ENCODE measurements at places on chromosomes 7 and 10. TPM values are rescaled to one million over a fixed set of nuclear protein-coding genes. Genes with fewer than 3 reads are reported as not detected.

Gene AKR1C4
- not detected for total RNA-seq

Gene AQP1
- total RNA-seq: 2.0 TPM

DNA sequence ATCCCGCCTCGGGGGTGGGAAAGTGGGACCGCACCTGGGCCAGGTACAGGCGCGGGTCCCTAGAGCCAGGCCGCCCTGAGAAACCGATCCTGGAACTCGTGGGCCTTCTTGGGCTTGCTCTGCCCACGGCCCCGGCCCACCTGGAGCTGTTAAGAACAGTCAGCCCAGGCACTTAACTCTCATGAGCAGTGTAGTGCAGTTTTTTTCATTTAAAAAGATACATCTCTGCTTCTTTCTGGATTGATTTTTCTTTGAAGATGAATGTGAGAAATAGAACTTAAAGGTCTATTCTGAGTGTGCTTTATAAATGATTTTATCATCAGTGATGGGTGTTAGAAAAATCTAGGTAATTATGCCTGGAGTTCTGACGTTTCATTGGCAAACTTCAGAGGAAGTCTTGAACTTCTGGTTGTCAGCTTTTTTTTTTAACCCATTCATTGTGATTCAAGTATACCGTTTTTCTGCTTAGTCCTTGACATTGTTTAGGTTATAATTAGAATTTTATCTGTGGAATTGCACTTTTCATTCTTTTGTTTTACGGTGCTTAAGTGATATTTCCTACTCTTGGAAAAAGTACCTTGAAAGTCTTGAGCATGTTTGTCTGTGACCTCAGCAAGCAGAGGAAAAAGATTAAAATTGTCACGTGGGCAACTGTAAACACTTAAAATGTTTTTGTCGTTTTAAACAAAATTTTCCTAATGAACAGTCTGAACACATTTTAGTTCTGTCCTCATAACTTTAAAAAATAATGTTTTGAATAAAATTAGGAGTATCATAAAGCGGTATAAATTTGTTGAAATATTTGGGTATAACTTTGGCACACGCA is 906 bp downstream of the CDK1 start:
- peaks cover 28% of the 10 kb centered on the region for H3K36me3 ChIP-seq
- H3K4me3 ChIP-seq: peak overlapping the region; percentile 87
- H3K27ac ChIP-seq: peak overlapping the region; percentile 77
- H3K27me3 ChIP-seq: no peaks in the 10 kb centered on the region
- DNase-seq: no peak
- H3K4me1 ChIP-seq: no peaks in the 10 kb centered on the region

- no peak overlapping the region for H3K27ac ChIP-seq
- no peak for DNase-seq
- H3K4me1 ChIP-seq: no peaks in the 10 kb centered on the region
- no peaks in the 10 kb centered on the region for H3K36me3 ChIP-seq
- H3K4me3 ChIP-seq: no peak overlapping the region
- H3K27me3 ChIP-seq: peaks cover 25% of the 10 kb centered on the region
Measured at GRCh38 chr10:58578366-58578765, 65.7 kb downstream of the BICC1 start.

Gene GIMAP6
- total RNA-seq: 0.12 TPM

DNA sequence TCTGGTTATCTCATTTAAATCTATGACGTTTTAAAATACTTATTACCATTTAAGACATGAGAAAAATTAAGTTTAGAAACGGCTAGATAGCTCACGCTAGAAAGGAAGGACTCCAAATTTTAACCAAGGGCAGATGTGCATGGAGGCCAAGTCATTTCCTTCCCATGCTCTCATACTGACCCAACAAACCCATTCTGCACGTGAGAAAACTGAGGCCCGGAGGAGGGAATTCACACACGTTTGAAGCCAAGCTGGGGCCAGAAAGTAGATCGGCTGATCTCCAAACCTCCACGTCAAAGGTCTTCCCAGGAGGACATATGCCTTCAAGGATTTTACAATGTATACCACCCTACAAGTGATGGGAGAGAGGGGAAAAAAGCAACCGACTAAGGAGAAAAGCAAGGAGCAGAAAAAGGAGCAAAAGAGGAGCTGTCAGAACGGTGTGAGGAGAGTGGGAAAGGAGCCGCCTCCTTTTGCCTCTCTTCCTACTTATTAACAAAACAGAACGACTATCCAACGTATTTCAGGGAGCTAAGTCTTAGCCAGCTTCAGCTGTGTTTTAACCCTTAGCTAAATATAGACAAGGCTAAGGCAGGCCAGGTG is 645 bp upstream of the SIRT1 start:
- H3K4me3 ChIP-seq: peak overlapping the region; percentile 86
- peak overlapping the region; percentile 91 for H3K27ac ChIP-seq
- H3K4me1 ChIP-seq: peaks cover 5% of the 10 kb centered on the region
- DNase-seq: no peak
- H3K27me3 ChIP-seq: no peaks in the 10 kb centered on the region

Gene HIP1
- total RNA-seq: 22.1 TPM

DNA sequence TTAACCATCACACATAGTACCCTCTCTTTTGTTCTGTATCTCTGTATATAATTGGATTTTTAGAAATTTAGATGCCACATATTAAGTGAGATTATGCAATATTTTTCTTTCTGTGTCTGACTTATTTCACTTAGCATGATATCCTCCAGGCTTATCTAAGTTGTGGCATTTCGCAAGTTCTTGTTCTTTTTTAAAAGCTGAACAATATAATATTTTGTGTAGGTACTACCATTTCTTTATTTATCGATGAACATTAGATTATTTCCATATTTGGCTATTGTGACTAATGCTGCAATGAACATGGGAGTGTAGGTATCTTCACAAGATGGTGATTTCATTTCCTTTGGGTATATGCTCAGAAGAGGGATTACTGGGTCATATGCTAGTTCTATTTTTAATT is 295.0 kb downstream of the SUGCT start:
- H3K4me3 ChIP-seq: no peak overlapping the region
- no peaks in the 10 kb centered on the region for H3K27me3 ChIP-seq
- H3K36me3 ChIP-seq: no peaks in the 10 kb centered on the region
- no peak overlapping the region for H3K27ac ChIP-seq
- H3K4me1 ChIP-seq: no peaks in the 10 kb centered on the region
- no peak for DNase-seq

GRCh38 chr10:50992972-50993766 is 81.1 kb upstream of the PRKG1 start:
- H3K27ac ChIP-seq: no peak overlapping the region
- no peak for DNase-seq
- H3K36me3 ChIP-seq: no peaks in the 10 kb centered on the region

Gene MINDY3
- total RNA-seq: 15.5 TPM

DNA sequence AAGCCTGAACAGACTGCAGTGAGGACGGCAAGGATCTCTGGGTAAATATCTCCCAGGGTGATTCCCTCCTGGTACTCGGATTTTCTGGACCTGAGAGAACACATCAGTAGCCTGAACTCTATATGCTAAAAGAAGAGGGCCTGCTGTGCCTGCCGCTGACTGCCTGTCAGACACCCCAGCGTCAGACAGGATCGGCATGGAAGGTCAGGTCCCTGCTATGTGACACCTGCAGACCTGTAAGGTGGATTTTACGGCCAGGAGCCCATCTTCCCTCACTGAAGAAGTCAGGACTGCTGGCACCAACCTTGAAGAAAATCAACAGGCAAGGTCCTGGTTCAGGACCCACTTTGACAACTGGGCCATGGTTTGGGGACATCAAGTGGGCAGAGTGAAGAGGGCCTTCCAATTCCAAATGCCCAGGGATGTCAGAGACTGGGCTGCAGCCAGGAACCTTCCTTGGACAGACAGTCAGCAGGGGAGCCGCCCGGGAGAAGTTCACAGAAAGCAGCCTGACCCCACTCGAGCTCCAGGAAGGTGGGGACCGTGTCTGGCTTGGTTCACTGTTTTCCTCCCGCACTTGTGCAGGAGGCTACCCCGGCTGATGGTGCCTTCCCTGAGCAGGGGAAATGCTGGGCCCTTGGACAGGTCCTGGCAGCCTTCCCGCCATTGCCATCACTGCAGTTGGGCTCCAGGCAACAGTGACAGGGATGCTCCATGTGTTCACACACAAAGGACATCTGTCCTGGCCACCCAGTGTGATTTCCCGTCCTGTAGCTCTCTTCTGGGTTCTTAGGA is 91.8 kb upstream of the LANCL2 start:
- no peak for DNase-seq
- no peak overlapping the region for H3K27ac ChIP-seq
- H3K4me1 ChIP-seq: no peaks in the 10 kb centered on the region

DNA sequence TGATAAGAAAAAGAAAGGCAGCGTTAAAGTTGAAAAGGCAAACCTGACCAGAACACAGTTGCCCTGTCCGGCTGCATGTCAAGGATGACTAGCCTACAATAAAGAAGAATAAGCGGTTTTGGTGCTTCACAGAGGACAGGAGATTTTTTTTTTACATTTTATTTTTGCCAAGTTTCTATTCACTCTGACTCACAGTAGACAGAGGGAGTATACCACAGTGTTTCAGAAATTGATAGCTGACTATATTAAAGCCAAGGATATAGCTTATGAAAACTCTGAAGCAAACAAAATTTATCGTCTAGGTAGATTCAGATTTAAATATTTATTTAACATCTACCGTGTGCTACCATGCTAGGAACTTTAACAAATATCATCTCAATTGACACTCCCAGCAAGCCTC is 16.9 kb upstream of the POLR1F start:
- no peak overlapping the region for H3K4me3 ChIP-seq
- no peaks in the 10 kb centered on the region for H3K27me3 ChIP-seq
- no peak for DNase-seq
- H3K27ac ChIP-seq: no peak overlapping the region
- H3K4me1 ChIP-seq: no peaks in the 10 kb centered on the region

Gene LBX1
- total RNA-seq: not detected

Gene SFTPA1
- total RNA-seq: 6.5 TPM

Gene CLCN1
- 0.47 TPM for total RNA-seq

DNA sequence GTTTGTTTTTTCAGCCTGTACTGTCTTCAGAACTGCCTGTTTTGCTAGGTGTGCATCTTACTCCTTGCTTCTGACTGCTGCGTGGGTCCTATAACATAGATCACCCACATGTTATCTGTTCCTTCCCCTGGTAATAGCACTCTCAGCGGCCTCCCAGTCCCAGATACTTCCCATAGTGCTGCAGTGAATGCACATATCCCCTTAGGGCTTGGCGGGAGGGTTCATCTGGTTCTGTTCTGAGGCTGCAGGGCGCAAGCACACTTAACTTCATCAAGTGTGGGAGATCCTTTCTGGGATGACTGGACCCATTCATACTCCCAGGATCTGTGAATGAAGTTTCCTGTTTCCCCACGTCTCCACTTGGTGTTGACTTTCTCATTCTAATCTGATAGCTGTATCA is 90.7 kb downstream of the CELF2 start:
- H3K36me3 ChIP-seq: no peaks in the 10 kb centered on the region
- no peaks in the 10 kb centered on the region for H3K27me3 ChIP-seq
- no peak for DNase-seq
- no peak overlapping the region for H3K4me3 ChIP-seq
- no peaks in the 10 kb centered on the region for H3K4me1 ChIP-seq

- H3K36me3 ChIP-seq: no peaks in the 10 kb centered on the region
- H3K4me1 ChIP-seq: peaks cover 5% of the 10 kb centered on the region
- no peaks in the 10 kb centered on the region for H3K27me3 ChIP-seq
- no peak for DNase-seq
- no peak overlapping the region for H3K4me3 ChIP-seq
- H3K27ac ChIP-seq: no peak overlapping the region
Measured at GRCh38 chr7:23220690-23221305, 25.8 kb upstream of the GPNMB start.

DNA sequence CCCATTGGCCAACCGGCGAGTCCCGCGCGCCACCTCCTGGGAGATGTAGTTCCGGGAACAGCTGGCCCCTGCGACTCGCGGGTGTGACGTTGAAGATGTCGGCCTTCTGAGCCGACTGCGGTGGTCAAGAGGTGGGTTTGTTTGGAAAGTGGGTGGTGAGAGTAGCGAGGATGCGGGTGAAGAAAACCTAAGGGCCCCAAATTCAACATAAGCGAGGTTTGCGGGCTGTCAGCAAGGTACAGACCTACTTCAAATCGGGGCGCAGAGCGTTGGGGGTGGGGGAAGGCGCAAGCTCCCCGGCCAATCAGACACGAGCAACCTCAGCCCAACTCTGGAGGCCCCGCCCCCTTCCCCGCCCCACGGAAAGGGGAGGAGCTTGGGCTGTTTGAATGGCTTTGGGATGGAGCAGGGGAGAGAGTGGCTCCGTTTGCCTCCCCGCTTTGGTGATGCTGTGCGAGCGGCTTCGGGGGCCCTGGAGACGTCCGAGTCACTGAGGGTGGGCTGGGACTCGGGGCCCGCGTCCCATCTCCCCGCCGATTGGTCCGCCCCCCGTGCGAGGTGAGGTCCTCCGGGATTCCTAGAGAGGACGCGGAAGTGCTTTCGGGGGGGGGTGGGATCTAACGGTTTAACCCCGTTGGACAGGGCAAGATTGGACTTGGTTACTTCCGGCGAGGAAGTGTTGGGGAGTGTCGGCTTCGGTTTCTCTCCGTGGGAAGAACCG is at the start of gene ZKSCAN5:
Gene ZKSCAN5, plus strand, starts transcription at position 60 of the 721 bp plus-strand sequence. CDS start 1,383 bp downstream, outside the sequence.
- no peaks in the 10 kb centered on the region for H3K27me3 ChIP-seq
- peak within 1 kb of the TSS; percentile 87 for H3K4me3 ChIP-seq
- H3K4me1 ChIP-seq: peaks cover 23% of the 10 kb centered on the region

Gene TIAL1
- total RNA-seq: 220 TPM

Gene VGF
- total RNA-seq: 43.2 TPM

GRCh38 chr10:51073453-51074237 is 642 bp upstream of the PRKG1 start:
- H3K27ac ChIP-seq: no peak overlapping the region
- H3K36me3 ChIP-seq: no peaks in the 10 kb centered on the region
- H3K4me3 ChIP-seq: no peak overlapping the region
- no peak for DNase-seq

DNA sequence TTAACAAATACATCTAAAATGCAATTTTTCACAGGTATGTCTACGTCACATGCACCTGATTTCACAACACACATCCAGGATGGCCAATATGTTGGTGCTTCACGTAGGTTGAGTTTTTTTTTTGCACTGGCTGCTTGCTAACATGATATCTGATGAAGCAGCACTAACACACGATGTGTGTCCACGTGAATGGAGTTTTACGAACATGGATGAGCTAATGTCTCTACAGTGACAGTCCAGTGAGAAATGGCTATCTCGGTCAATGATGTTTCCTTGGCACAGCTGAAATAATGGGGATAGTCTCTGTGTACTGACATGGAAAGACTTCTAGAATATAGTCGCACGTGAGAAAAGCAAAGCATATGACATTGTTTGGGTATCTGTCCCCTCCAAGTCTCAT is 563.9 kb upstream of the ADARB2 start:
- no peaks in the 10 kb centered on the region for H3K36me3 ChIP-seq
- no peak for DNase-seq
- H3K27ac ChIP-seq: no peak overlapping the region

- no peaks in the 10 kb centered on the region for H3K36me3 ChIP-seq
- no peaks in the 10 kb centered on the region for H3K4me1 ChIP-seq
- H3K4me3 ChIP-seq: no peak overlapping the region
- no peak for DNase-seq
- peaks cover 49% of the 10 kb centered on the region for H3K27me3 ChIP-seq
Measured at GRCh38 chr10:128852902-128853301, 614.1 kb upstream of the MGMT start.

Gene MRLN
- not detected for total RNA-seq

Gene VSTM4
- total RNA-seq: 0.07 TPM

Gene FAM241B
- total RNA-seq: 18.0 TPM

Gene SEM1
- total RNA-seq: 45.7 TPM

Gene PTCD1
- 9.2 TPM for total RNA-seq
